ENCODE measurements at places on chromosomes 3 and 15.

DNA sequence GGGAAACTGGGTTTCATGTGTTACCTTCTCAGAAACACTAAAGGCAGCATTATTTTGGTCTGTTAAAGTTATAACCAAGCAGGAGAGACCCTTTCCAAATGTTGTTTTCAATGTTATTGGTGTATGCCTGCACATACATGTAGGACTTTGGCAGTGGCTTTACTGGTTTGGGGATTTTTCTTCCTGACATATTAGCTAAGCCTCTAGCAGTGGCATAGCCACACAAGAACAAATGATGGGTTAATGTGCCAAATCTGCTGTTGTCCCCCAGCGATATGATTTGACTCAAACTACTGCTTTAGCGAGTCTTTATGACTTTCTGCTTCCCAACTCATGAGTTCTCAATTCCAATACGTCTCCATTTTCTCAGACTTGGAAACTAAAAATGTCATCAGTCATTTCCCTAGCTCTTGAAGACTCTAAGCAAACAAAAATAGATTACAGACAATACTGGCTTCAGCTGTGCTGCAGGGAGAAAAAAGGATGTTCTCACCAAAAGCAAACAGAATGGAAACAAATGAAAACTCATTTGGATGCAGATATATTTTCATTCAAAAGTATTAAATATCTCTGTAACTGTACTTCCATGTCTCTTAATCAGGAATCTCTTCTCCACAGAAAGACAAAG is 29.6 kb downstream of the TPM1 start:
- H3K27ac ChIP-seq: no peak overlapping the region
- no peaks in the 10 kb centered on the region for H3K4me1 ChIP-seq
- H3K36me3 ChIP-seq: no peaks in the 10 kb centered on the region
- DNase-seq: no peak

DNA sequence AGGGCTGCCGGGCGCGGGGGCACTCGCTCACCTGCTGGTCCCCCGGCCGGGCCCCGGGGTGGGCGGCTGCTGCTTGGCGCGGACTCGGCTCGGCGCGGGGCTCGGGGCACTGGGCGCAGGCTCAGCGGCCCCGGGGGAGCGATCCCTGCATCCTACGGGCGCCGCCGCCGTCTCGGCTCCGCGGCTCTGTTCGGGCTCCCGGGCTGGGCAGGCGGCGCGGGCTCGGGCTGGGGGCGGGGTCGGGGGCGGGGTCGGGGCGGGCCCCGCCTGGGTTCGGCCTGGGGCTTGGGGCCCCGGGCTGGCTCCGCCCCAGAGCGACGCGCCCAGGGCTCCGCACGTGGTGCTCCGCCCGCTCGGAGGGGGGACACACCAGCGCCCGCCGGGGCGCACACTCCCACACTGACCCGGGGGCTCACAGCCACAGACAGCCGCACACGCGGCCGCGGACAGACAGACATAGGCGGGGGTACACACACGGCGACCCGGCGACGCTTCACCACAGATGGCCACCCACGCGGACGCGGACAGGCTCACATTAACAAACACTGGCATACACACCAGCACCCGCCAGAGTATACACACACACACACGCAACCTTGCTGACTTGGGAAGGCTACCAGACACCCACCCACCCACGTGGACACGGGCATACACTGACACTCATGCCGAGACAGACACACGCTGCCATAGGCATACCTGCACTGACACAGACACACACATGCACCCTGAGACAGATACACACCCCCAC is at the start of gene SCN5A:
Gene SCN5A, minus strand, starts transcription at position 188 of the 748 bp plus-strand sequence. CDS start 16,380 bp downstream, outside the sequence.
- H3K27ac ChIP-seq: no peak within 1 kb of the TSS
- peak within 1 kb of the TSS; percentile 55 for H3K4me3 ChIP-seq
- no peaks in the 10 kb centered on the region for H3K36me3 ChIP-seq
- H3K27me3 ChIP-seq: peaks cover 16% of the 10 kb centered on the region

GRCh38 chr3:126464494-126464893 is 11.2 kb downstream of the ZXDC start:
- H3K4me3 ChIP-seq: no peak overlapping the region
- H3K36me3 ChIP-seq: peaks cover 14% of the 10 kb centered on the region
- H3K27ac ChIP-seq: no peak overlapping the region
- peaks cover 28% of the 10 kb centered on the region for H3K4me1 ChIP-seq
- no peak for DNase-seq
- no peaks in the 10 kb centered on the region for H3K27me3 ChIP-seq

DNA sequence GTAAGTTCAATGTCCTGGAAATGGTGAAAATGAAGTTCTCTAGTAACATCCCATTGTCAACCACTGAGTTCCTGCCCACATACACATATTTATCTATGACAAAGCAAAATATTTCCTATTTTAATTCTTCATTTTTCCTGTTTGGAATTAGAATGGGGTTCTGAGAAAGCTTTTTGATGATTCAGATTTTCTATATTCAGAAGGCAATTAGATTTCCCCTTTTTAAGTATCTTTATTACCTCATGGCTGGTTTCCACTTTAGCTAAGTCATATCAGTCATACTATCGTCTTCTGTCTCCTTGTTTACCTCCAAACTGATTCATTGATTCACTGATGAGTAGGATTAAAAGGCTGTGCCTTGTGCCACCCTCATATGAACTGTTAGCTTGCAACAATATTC is 17.9 kb downstream of the ETFA start:
- peaks cover 14% of the 10 kb centered on the region for H3K4me1 ChIP-seq
- H3K4me3 ChIP-seq: no peak overlapping the region
- no peak for DNase-seq
- no peaks in the 10 kb centered on the region for H3K27me3 ChIP-seq

GRCh38 chr15:78768096-78768495 is 43.2 kb downstream of the ADAMTS7 start:
- H3K27ac ChIP-seq: no peak overlapping the region

DNA sequence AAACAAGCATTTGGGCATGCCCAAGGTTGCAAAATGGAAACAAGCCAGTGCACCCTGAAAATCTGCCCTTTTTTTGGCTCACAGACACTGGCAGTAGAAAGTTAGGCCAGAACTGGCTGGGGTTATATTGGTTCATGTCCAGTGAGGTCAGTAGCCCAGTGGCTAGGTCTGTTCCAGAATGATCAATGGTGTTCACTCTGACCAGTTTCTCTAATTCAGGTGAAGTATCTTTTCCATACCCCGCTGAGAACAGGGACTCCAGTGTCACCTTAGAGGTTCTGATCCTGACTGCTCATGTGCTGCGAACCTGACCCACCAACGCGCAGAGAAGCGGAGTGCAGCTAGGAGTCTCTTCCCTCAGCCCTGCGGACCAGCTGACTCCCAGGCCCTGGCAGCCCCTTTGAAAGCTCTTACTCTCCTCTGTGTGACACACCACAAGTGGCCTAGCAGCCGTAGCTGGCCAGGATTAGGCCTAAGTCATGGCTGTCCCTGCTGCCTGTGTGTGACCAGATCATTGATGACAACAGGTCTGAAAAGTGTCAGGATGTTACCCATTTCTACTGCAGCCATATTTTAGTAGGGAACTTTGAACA is 123.5 kb downstream of the GHSR start:
- H3K4me3 ChIP-seq: no peak overlapping the region
- H3K4me1 ChIP-seq: no peaks in the 10 kb centered on the region
- no peak overlapping the region for H3K27ac ChIP-seq
- DNase-seq: no peak
- H3K36me3 ChIP-seq: peaks cover 8% of the 10 kb centered on the region

DNA sequence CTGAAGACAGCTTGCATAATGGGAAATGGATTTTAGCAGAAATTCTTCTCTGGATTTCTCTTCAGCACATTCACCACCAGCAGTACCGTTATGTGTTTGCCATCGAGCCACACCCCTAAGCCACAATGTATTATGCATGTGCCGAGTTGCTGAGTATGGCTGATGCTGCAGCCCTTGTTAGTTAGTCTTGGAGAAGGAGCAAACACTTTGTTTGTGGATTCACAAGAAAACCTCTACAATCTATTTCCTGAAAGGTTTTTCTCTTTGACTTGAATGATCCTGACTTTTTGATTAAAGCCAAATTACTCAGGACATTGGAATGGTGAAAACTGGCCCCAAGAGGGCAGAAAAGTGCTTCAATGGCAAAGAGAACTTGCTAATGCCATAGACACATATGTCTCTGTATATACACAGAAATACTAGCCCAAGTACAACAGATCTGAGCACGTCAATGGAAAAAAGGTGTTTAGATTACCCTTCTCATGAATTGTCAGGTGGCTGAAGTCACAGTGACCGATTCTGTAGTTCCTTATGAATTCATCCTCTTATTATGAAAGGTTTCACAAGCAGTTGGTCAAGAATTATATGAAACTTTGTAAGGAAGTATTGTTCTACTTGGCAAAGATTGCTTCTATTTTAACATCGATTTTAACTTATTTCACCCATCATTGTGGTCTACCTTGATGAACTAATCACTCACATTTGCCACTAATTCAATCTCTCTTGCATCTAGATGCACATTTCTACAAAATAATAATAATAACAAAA is 103.0 kb downstream of the P3H2 start:
- H3K4me1 ChIP-seq: no peaks in the 10 kb centered on the region
- DNase-seq: no peak
- no peaks in the 10 kb centered on the region for H3K36me3 ChIP-seq
- no peak overlapping the region for H3K4me3 ChIP-seq

DNA sequence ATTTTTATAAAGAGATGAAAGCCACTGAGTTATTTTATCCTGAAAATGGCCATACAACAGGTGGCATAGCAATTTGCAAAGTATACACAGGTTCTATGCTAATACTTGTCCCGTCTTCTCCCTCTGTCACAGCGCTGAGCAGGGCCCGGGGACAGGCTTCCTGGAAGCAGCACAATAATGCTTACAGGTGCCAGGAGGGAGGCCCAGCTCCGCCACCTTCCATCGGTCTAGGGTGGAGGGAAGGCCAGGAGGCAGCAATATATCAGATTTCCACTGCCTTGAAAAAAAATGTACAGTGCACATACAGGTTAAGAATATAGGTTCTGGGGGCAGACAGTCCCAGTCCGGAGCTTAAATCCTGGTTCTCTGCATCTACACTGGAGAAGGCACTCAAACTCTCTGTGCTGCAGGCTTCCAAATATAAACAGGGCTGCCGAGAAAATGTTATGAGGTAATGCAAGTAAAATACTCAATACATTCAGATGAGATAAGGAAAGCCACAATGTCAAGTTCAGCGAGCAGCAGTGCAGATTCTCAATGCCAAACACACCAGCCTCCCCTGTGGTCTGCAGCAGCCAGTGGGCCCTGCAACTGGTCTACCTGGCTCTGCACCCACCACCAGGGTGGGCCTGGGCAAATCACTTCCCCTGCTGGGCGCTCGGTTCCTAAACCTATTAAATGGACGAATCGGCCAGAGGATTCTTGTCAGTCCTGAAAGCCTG is 189.6 kb downstream of the XXYLT1 start:
- no peaks in the 10 kb centered on the region for H3K36me3 ChIP-seq
- no peak overlapping the region for H3K27ac ChIP-seq
- H3K4me3 ChIP-seq: peak overlapping the region; percentile 21

DNA sequence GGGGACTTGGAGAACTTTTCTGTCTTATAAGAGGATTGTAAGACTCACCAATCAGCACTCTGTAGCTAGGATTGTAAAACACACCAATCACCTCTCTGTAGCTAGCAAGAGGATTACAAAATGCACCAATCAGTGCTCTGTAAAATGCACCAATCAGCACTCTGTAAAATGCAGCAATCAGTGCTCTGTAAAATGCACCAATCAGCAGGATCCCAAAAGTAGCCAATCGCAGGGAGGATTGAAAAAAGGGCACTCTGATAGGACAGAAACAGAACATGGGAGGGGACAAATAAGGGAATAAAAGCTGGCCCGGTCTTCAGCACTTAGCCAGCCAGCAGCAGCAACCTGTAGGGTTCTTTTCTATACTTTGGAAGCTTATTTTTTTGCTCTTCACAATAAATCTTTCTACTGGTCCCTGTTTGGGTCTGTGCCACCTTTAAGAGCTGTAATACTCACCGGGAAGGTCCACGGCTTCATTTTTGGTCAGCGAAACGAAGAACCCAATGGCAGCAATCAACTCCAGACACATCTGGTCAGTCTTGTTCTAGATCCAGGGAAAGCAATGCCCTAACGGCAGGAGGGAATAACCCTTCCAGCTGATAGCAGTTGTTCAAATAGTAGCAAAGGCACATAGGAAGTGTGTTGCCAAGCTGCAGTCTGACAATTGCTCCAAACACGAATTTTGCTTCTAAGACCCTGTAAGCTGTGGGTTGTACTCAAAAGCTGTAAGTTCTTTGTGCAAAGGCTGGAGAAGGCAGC is 135.6 kb downstream of the TJP1 start:
- H3K4me1 ChIP-seq: no peaks in the 10 kb centered on the region
- no peak overlapping the region for H3K27ac ChIP-seq
- H3K4me3 ChIP-seq: no peak overlapping the region
- DNase-seq: no peak
